ENCODE measurements at places on chromosomes 7 and 10. TPM values are rescaled to one million over a fixed set of nuclear protein-coding genes. Genes with fewer than 3 reads are reported as not detected.

Gene ZPBP
- not detected for total RNA-seq

Gene HOXA10
- 10.3 TPM for total RNA-seq

Gene TMEM196
- not detected for total RNA-seq

Gene CRYGN
- not detected for total RNA-seq

Gene SPDYE11
- not detected for total RNA-seq

Gene UCN3
- not detected for total RNA-seq

Gene CHRM2
- total RNA-seq: 1.4 TPM

Gene CYP17A1
- total RNA-seq: not detected

Gene PON1
- not detected for total RNA-seq

Gene CALHM3
- total RNA-seq: not detected

Gene ANXA8
- total RNA-seq: not detected

Gene DEPP1
- total RNA-seq: 628 TPM

Data from glomerular endothelial cell (primary cell).